ENCODE measurements at places on chromosomes 2 and 18. TPM values are rescaled to one million over a fixed set of nuclear protein-coding genes. Genes with fewer than 3 reads are reported as not detected.

DNA sequence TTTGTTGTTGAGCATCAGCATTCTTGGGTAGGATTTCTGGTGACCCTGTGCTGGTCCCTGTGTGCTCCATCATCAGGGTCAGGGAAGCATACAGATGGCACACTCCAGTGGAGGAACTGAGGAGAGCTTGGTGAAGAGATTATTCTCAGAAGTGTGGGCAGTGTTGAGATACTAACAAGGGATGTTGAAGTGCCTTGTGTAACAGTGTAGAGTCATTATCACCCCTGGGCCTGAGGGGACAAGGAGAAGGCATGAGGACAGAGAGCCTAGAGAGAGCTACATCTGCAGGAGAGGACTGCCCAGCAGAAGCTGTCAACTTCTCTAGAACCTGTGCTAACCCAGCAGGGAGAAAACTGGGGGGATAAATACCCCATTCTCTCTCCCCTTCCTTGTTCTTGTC, 189.0 kb downstream of the PLCL1 start:
- no peaks in the 10 kb centered on the region for H3K27me3 ChIP-seq
- H3K4me3 ChIP-seq: no peak overlapping the region
- peaks cover 3% of the 10 kb centered on the region for H3K4me1 ChIP-seq
- no peak for DNase-seq

- H3K36me3 ChIP-seq: no peaks in the 10 kb centered on the region
- no peak for DNase-seq
- no peak overlapping the region for H3K27ac ChIP-seq
- H3K4me1 ChIP-seq: no peaks in the 10 kb centered on the region
- no peak overlapping the region for H3K4me3 ChIP-seq
Observed at GRCh38 chr2:182316950-182317349, 109.9 kb downstream of the PDE1A start.

APLF gene
- 9.3 TPM for total RNA-seq

DNA sequence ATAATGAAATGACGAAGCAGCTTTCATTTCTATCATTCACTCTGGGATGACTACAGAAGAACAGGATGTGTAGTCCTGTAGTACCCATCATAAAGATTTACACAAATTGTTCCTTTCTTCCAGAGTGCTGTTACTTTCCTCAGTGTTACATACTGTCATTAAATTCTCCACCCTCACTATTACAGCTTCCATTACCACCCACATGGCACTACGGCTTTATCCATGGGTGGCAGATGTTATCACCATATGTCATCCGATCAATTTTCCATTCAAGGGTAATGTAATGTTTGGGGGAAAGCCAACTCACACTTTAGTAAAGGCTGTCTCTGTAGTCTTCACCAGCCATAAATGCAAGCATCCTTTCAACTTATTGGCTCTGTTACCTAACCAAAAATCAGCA, 7.1 kb upstream of the CSRNP3 start:
- no peak overlapping the region for H3K4me3 ChIP-seq
- H3K36me3 ChIP-seq: no peaks in the 10 kb centered on the region
- H3K4me1 ChIP-seq: no peaks in the 10 kb centered on the region
- H3K27ac ChIP-seq: no peak overlapping the region

All from ovary (tissue), 10 donors.